ENCODE measurements at places on chromosomes 6 and 20. TPM values are rescaled to one million over a fixed set of nuclear protein-coding genes. Genes with fewer than 3 reads are reported as not detected.

DNA sequence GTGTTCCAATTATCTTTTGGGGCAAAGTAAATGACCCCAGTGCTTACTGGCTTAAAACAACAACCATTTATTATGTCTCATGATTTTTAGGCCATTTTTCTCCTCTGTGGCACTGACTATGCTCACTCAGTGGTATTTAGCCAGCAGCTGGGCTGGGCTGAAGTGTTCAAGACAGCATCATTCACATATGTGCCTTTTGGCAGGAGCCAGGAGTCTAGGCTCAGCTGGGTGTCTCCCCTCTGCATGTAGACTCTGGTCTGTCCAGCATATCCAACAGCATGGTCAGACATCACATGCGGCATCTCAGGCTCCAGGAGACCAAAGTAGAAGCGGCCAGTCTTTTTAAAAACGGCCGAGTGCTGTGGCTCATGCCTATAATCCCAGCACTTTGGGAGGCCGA is 120.3 kb upstream of the TOP1 start:
- no peak overlapping the region for H3K27ac ChIP-seq
- peaks cover 8% of the 10 kb centered on the region for H3K27me3 ChIP-seq
- no peak overlapping the region for H3K4me3 ChIP-seq
- H3K36me3 ChIP-seq, result no peaks in the 10 kb centered on the region
- H3K4me1 ChIP-seq, result peaks cover 7% of the 10 kb centered on the region

GRCh38 chr6:138572167-138572875 is 73.0 kb upstream of the NHSL1 start:
- no peak for DNase-seq
- H3K4me1 ChIP-seq, result no peaks in the 10 kb centered on the region
- H3K27me3 ChIP-seq, result peaks cover 26% of the 10 kb centered on the region

GRCh38 chr20:59790346-59790745 is 143.1 kb downstream of the SYCP2 start:
- H3K4me1 ChIP-seq, result no peaks in the 10 kb centered on the region
- H3K36me3 ChIP-seq, result no peaks in the 10 kb centered on the region
- no peak overlapping the region for H3K27ac ChIP-seq
- no peak overlapping the region for H3K4me3 ChIP-seq

DNA sequence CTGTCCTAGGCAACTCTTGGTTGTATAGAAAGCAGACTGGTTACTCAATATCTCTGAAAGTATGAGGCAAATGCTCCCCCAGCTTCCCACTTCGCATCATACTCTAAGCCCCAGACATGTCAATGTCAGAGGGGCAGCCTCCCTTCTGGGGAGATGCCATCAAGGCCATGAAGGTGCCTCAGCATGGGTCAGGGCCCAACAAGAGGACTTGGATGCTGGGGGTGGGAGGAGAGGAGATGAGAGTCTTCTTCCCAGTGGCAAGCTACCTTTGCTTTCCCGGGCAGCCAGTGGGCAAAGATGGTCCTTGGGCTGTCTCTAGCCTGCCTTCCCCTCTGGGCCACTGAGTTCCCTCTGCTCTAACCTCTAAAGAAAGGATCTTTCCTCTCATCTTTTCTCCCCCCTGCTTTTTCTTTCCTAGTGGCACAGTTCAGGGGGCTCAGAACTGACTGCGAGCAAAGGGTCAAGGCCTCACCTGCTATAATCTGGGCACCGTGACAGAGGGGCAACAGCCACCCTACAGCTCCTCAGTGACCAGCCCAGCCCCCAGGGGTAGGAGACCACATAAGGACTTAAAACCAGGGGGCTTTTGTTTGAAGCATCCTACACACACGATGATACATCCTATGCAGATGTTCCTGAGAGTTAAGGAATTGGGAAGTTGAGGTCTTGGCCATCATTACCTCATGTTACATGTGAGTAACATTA is 26.2 kb downstream of the MOCS1 start:
- no peaks in the 10 kb centered on the region for H3K27me3 ChIP-seq
- no peaks in the 10 kb centered on the region for H3K4me1 ChIP-seq
- H3K4me3 ChIP-seq, result no peak overlapping the region
- DNase-seq, result no peak

The TRAM2 gene
- 2.8 TPM for total RNA-seq

DNA sequence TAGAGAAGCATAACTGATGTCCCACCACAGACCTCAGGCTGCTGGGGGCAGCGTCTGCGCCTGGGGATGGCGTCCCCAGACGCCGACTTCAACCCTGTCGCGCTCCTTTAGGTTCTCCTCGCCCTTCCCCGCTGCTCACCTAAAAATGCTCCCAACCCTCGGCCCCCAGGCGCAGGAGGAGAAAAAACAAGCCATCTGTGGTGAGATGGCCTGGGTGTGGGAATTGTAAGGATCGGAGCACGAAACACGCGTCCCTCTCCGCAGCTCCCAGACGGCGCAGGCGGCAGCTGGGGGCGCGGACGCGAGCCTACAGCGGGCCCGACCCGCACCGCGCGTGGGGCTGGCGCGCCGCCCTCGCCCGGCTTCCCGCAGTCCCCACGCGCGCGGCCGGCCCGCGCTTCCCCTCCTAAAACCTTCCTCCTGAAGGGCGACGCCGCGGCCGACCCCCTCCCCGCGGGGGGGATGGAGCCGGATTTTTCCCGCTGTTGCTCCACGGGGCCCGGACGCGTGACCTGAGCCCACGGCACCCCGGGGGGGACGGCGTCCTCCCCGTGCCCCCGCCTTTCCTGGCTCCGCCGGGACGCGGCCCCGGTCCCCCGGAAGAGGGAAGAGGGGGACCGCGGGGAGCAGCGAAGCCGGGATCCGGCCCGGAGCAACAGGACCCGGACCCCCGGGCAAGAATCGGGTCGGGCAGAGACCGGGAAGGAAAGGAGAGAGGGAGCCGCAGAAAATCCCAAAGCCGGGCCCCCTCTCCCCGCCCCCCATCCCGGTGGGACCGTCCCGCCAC is 611 bp downstream of the EPB41L2 start:
- H3K27ac ChIP-seq, result peak overlapping the region; percentile 68
- peaks cover 2% of the 10 kb centered on the region for H3K36me3 ChIP-seq
- peaks cover 14% of the 10 kb centered on the region for H3K27me3 ChIP-seq
- no peak for DNase-seq
- H3K4me3 ChIP-seq, result peak overlapping the region; percentile 80

The MYMX gene
- total RNA-seq, result not detected

GRCh38 chr6:69848552-69848951 is 17.8 kb upstream of the COL19A1 start:
- no peaks in the 10 kb centered on the region for H3K36me3 ChIP-seq
- H3K4me1 ChIP-seq, result no peaks in the 10 kb centered on the region
- H3K27ac ChIP-seq, result no peak overlapping the region
- H3K27me3 ChIP-seq, result peaks cover 24% of the 10 kb centered on the region
- H3K4me3 ChIP-seq, result no peak overlapping the region

DNA sequence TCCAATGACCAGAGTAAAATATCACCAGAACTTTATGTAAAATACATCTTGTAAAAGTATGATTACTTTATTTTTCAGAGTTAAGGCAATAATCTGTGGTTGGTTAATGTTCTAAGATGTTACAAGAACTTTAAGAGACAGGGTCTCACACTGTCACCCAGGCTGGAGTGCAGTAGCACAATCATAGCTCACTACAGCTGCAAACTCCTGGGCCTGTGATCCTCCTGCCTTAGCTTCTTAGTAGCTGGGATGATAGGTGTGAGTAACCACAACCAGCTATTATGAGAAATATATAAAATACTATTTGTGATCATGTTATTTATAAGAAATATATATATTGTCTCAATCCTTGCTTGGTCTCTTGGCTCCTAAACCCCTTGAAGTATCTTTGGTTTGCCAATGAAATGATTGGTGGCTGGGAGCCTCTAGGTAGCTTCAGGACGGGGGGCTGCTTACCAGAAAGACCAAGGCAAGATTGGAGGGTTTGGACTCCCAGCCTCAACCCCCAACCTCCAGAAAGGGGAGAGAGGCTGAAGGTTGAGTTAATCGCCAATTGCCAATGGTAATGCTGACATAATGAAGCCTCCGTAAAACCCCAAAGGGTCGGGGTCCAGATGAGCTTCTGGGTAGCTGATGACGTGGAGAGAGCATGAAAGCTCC is 15.4 kb downstream of the SOD2 start:
- H3K36me3 ChIP-seq, result peaks cover 17% of the 10 kb centered on the region
- no peak overlapping the region for H3K27ac ChIP-seq
- no peaks in the 10 kb centered on the region for H3K27me3 ChIP-seq
- no peak overlapping the region for H3K4me3 ChIP-seq
- H3K4me1 ChIP-seq, result peaks cover 14% of the 10 kb centered on the region

Data from activated CD8-positive, alpha-beta memory T cell treated with anti-CD3 and anti-CD28 coated beads, Interleukin-2, amount 10 ng/mL, durations not matched to agents 7 days and 5 days (primary cell).